Mucosa of gallbladder (tissue), 1 donor: ENCODE measurements at places on chromosomes 13 and 19. TPM values are rescaled to one million over a fixed set of nuclear protein-coding genes. Genes with fewer than 3 reads are reported as not detected.

THOP1 gene
- 44.5 TPM for total RNA-seq

ZSCAN5B gene
- not detected for total RNA-seq

DNA sequence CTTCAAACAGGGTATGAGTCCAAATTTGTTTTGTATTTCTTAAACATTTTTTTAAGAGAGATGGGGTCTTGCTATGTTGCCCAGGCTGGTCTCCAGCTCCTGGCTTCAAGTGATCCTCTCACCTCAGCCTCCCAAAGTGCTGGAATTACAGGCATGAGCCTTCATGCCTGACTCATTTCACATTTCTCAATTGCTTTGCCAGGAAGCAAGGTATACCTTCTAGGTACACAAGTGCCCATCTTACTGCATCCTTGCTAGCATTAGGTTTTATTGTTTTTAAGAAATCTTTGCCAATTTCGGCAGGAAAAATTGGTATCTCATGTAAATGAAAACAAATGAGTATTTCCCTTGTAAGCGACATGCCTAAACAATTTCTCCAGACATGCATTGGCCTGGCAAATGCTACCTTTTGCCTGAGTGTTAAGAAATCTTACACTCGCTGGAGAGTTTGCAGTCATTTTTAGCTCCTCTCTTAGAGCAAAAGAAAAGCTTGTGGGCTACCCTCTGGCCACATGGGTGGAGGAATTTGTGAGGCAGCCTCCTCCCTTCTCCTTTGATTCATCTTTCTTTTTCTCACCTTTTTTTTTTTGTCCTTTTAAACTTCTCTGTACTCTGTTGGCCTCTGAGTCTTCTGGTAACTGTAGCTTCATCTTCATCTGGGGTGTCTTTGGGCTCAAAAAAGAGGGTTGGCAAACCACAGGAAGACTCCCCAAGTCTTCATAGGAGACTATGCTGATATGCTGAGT, 33.0 kb downstream of the ACTL9 start:
- DNase-seq: no peak

ZNF628 gene
- total RNA-seq: 10.7 TPM

DNA sequence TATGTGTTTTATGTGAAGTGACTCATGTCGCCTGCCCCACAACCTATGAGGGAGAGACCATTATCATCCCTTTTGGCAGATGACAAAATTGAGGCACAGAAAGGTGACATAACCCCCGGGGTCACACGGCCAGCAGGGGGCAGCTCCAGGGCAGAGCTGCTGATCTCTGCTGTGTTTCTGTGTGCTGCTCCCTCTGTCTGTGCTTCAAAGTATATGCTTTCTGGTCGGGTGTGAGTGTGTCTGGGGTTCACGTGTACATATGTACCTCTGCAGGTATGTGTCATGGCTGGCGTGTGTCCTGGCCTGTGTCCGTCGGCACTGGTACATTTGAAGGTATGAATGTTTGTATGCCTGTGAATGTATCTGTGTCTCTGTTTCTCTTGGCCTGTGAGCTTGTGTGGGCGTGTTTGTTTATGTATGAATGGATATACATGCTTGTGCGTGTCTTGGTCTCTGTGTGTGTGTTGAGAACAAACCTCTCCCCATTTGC, 7.1 kb downstream of the LIPE start:
- DNase-seq: no peak

DNA sequence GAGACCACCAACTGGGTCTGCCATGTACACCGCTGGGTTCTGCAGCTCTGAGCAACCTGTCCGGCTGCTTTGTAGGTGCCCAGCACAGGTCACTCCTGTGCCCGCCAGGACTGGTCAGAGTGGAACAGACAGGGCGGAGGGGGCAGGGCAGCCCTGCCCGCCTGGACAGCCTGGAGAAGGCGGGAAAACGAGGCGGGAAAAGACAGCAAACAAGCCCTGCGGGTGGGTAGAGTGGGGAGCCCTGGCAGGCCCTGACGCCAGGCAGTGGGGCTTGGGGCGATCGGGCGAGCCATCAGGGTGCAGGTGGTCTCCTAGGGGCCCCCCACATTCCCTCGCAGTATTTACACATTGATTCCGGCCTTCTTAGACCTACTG, 533 bp upstream of the UHRF1 start:
- DNase-seq: no peak
